ENCODE measurements at places on chromosomes 11 and 22.

DNA sequence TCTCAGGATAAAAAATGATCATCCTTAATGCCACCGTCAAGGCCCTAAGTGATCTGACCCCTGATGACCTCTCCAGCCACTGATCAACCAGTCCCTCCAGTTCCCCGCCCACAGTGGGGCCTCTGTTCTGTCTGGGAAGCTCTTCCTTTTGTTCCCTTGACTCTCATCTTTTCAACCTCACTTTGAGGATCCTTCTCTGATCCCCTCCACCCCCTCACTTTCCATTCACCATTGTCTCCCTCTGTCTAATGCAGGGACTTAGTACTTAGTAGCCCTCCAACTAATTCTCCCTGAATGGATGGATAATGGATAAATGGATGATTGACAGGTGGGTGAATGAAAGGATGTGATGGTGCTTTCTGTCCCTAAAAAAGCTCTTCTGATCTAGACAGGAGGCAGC, 45.6 kb downstream of the C11orf58 start:
- DNase-seq = no peak

DNA sequence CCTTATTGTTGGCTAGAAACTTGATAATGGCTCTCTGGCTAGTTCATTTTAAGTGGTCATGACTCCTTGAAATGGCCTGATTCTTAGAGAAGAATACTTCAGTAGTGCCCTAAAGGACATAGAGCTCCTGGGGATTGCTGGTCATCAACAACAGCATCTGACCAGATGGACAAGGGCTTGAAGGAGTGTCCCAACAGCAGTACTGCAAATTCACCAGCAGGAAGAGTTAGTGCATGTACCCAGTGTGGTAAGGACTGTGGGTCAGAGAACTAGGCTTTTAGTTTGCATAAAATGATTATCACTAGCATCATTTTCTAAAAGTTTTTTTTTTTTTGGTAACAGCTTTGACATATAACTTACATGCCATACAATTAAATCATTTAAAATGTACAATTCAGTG, 39.5 kb upstream of the CUL5 start:
- DNase-seq = no peak

DNA sequence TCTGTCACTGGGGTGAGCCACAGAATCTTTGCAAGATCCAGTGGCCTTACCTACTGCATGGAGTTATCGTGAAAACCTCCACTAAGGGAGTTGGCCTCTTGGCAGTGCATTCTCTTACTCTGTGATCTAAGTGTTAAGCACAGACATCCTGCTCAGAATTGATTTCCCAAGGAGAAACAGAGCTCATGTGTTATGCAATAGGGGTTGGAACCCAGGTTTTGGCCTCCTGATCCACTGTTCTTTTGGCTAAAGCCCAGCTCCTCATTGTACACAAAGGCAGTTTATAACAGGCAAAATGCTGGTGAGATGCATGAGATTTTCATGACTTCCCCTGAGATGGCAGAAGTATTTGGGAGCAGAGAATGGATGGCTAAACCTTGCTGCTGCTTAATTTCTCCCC, 11.8 kb downstream of the DTX4 start:
- DNase-seq = no peak

DNA sequence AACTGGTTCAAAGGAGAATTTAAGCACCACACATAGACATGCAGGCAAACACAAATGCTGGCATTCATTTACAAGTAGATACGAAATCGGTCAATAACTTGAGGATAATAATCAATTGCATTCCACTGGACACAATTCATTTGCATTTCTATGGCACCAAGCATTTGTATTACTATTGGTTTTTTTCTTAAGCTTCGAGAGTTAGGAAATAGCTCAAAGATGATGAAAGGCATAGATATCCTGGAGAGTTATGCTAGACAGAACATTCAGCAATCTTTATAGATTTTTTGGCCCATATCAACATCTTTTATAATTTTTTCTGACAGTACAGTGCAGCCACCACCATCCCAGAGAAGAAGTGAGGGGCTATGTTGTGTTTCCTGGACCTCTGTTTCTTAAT, 544.4 kb downstream of the MIAT start:
- no peak for DNase-seq

DNA sequence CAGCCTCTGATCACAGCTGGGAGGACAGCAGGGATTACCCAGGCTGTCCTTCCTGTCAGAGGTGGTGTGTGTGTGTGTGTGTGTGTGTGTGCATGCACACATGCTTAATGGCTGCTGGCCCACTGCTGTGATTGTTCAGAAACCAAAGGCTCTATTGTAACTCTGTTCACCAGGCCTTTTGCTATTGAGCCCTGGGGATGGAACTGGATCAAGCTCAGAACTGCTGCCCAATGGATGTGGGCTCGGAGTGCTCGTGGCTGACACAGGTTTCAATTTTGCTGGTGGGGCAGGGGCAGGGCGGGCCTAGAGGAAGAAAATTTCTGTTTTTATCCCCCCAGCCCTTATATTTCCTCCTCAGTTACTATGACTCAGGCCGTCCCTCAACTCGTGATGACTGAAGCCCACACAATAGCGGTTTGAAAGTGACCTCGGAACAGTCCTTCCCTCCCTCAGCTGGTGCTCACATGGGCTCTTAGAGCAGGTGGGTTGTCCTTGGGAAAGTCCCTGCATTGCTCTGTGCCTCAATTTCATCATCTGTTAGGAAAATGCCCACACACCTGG, 359.3 kb downstream of the TENM4 start:
- DNase-seq = no peak

- no peak for DNase-seq
Observed at GRCh38 chr11:118619444-118620197, 12.2 kb downstream of the PHLDB1 start.
